ENCODE measurements at places on chromosomes 6 and 20.

DNA sequence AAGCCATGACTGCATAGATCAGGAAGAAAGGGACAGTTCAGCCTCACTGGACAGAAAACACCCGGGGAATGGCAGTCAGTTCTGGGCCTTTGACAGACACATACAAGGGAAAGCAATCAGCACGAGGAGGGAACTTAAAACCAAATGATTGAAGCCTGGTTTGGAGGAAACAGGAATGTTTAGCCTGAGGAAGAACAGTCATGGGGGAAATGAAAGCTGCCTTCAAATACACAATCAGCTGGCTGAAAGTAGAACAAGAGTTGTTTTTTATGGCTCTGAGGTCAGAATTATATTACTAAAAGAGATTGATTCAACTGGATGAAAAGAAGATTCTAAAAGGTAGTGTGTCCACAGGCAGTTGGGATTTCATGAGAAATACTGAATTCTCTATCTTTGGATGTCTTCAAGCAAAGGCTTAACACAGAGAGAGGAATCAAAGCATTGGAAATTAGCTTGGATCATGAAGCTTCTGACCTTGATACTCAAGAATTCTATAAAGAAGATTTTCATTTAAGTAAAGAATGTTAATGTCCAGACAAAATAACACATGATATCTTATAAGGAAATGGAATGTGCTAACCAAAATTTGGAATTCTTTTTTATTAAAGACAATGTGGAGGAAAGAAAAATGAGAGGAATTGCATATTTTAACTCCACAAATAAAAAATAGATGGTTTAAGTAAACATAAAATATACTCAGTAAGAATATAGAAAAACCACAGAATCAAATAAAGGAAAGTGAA is 216.6 kb downstream of the IBTK start:
- H3K27ac ChIP-seq, result no peak overlapping the region
- no peaks in the 10 kb centered on the region for H3K27me3 ChIP-seq

- peaks cover 6% of the 10 kb centered on the region for H3K4me1 ChIP-seq
- DNase-seq, result no peak
- H3K27me3 ChIP-seq, result peaks cover 3% of the 10 kb centered on the region
- H3K4me3 ChIP-seq, result no peak overlapping the region
Observed at GRCh38 chr6:110549277-110549676, 72.9 kb upstream of the SLC22A16 start.

- no peaks in the 10 kb centered on the region for H3K36me3 ChIP-seq
- no peak for DNase-seq
- no peaks in the 10 kb centered on the region for H3K4me1 ChIP-seq
- no peak overlapping the region for H3K4me3 ChIP-seq
- no peak overlapping the region for H3K27ac ChIP-seq
Observed at GRCh38 chr6:38617856-38618255, 21.9 kb downstream of the BTBD9 start.

GRCh38 chr20:23244916-23245552 is 105.6 kb upstream of the NXT1 start:
- peaks cover 5% of the 10 kb centered on the region for H3K4me1 ChIP-seq
- H3K36me3 ChIP-seq, result no peaks in the 10 kb centered on the region
- H3K27me3 ChIP-seq, result peaks cover 23% of the 10 kb centered on the region
- no peak for DNase-seq

GRCh38 chr6:168139121-168139520 is 60.1 kb upstream of the FRMD1 start:
- H3K4me3 ChIP-seq, result no peak overlapping the region
- no peaks in the 10 kb centered on the region for H3K27me3 ChIP-seq
- H3K27ac ChIP-seq, result no peak overlapping the region

DNA sequence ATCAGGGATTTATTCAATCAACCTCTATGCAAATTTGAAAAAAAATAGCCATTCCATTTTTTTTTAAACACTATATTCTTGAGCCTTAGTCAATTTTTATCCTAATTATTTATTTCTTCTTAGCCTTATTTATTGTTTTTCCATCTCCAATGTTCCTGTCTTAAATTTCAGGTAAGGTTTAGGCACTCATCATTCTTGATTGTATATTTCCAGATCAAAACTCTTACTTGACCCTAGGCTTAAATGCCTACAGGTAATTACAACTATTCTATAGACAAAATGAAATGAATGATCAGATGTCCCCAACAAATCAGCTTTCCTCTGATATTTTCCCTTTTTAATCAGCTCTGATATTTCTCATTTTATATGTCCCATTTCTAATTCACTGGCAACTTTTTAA is 402.6 kb upstream of the EPHA7 start:
- no peak overlapping the region for H3K27ac ChIP-seq
- H3K36me3 ChIP-seq, result no peaks in the 10 kb centered on the region
- no peak overlapping the region for H3K4me3 ChIP-seq
- no peaks in the 10 kb centered on the region for H3K27me3 ChIP-seq

DNA sequence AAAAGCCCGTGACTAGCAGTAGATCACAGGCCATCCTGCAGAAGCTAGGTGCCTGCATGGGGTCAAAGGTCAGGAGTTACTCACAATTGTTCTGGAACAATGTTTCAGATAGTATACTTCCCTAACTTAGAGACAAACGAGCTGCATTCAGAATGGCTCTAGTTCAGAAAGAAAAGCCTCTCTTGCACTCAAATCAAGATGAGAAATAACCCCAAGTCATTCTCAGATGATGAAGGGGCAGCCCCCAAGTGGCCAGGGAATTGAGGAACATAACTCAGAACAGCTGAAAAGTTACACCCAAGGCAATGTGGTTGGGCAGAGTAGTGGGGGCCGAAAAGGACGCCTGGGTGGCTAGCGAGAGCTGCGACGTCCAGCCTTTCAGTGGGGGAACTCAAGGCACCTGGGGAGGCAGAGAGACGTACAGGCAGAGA is 27.8 kb downstream of the FYN start:
- no peaks in the 10 kb centered on the region for H3K27me3 ChIP-seq
- no peak for DNase-seq
- H3K27ac ChIP-seq, result no peak overlapping the region
- peak overlapping the region; percentile 3 for H3K4me3 ChIP-seq
- peaks cover 20% of the 10 kb centered on the region for H3K36me3 ChIP-seq
- H3K4me1 ChIP-seq, result peaks cover 34% of the 10 kb centered on the region

- no peak for DNase-seq
- peak overlapping the region; percentile 79 for H3K27ac ChIP-seq
- H3K27me3 ChIP-seq, result no peaks in the 10 kb centered on the region
- H3K4me1 ChIP-seq, result peaks cover 51% of the 10 kb centered on the region
- peak overlapping the region; percentile 9 for H3K4me3 ChIP-seq
Observed at GRCh38 chr6:142850679-142851423, 94.1 kb downstream of the HIVEP2 start.

DNA sequence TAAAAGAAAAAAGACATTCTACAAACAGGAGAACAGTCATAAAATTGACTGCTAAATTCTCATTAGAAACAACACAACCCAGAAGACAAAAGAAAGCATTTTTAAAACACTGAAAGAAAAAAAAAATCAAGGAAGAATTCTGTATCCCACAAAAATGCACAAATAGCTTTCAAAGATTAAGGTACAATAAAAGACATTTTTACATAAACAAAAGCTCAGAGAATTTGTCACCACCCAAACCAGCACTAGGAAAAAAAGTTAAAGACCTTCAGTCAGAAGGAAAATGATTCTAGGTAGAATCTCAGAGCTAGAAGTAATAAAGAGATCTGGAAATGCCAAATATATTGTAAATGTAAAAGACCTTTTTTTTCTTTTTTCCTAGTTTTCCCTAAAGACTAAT is 252.4 kb downstream of the CLIC5 start:
- H3K36me3 ChIP-seq, result no peaks in the 10 kb centered on the region
- no peaks in the 10 kb centered on the region for H3K4me1 ChIP-seq
- H3K27ac ChIP-seq, result no peak overlapping the region
- H3K27me3 ChIP-seq, result no peaks in the 10 kb centered on the region
- no peak for DNase-seq

DNA sequence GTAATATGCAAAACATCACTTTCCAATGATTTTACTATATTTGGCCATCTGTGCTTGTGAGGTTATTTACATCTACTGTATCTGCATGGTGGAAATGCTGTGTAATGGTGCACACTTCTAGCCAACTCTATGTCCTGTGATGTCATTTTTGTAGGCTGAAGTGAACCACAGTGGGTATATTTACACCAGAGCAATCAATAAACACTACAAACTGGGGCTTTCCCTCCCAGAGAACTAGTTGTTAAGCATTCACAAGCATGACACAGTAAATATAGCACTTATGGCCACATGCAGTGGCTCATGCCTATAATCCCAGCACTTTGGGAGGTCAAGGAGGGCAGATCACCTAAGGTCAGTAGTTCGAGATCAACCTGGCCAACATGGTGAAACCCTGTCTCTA is 4.9 kb downstream of the SLC22A2 start:
- H3K36me3 ChIP-seq, result no peaks in the 10 kb centered on the region
- peaks cover 42% of the 10 kb centered on the region for H3K27me3 ChIP-seq
- DNase-seq, result no peak

DNA sequence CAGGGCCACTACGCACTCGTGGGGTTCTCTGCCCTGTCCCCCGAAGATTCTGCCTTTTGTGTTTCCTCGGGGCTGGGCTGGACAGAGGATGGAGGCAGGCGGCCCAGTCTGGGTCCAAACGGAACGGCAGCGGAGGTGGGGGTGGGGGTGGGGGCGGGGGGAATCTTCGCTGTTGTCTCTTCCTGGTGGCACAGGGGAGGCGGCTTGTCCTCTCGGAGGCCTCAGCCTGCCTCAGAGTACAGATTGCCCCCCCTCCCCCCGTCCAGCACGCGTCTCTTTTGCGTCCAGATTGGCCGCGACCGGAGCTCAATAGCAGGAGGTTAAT is 1.4 kb upstream of the INSM1 start:
- H3K4me3 ChIP-seq, result peak overlapping the region; percentile 78
- no peak overlapping the region for H3K27ac ChIP-seq
- H3K27me3 ChIP-seq, result peaks cover 80% of the 10 kb centered on the region

- no peak for DNase-seq
- H3K27ac ChIP-seq, result no peak overlapping the region
- H3K27me3 ChIP-seq, result no peaks in the 10 kb centered on the region
- no peaks in the 10 kb centered on the region for H3K4me1 ChIP-seq
- no peak overlapping the region for H3K4me3 ChIP-seq
- no peaks in the 10 kb centered on the region for H3K36me3 ChIP-seq
Observed at GRCh38 chr6:74993136-74993535, 212.7 kb downstream of the COL12A1 start.

DNA sequence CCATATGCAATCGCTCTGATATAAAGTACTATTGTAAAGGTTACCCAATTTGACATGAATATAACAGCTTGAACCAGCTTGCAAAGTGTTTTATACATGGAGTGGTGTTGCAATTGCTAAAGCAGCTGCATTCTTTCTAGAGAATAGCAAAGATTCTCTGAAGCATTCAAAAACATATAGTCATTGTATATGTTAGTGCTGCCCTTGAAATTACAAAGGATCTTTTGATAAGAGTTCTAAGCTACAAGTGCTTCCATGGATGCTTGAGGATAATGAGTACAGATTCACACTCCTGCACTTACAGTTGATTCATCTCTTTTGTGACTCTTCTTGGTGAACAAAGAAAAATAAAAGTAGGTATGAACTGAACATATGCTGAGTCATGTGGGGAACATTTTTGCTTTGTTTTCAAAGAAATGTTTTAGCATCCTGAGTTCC is 175.7 kb downstream of the ALDH8A1 start:
- H3K27ac ChIP-seq, result no peak overlapping the region
- no peak for DNase-seq
- H3K27me3 ChIP-seq, result peaks cover 5% of the 10 kb centered on the region
- no peaks in the 10 kb centered on the region for H3K4me1 ChIP-seq
- H3K36me3 ChIP-seq, result no peaks in the 10 kb centered on the region
- no peak overlapping the region for H3K4me3 ChIP-seq

DNA sequence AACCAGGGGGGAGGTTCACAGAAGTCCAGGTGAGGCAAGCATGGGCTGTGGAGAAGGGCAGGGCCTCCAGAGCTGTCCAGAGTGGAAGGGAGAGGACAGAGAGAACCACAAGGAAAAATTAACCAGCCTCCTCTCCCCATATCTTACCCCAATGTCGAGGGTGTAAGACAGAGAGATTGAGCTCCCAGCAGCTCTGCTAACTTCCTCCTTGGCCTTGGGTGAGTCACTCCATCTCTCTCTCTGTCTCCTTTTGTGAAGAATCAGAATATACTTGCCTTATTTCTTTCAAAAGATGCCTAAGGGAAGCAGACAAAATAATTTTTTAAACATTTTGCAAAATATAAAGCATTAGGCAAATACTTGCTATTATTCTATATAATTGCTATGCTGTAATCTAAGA is 58.3 kb upstream of the IYD start:
- no peaks in the 10 kb centered on the region for H3K36me3 ChIP-seq
- H3K27ac ChIP-seq, result no peak overlapping the region
- H3K4me1 ChIP-seq, result peaks cover 5% of the 10 kb centered on the region
- no peak overlapping the region for H3K4me3 ChIP-seq
- DNase-seq, result no peak

DNA sequence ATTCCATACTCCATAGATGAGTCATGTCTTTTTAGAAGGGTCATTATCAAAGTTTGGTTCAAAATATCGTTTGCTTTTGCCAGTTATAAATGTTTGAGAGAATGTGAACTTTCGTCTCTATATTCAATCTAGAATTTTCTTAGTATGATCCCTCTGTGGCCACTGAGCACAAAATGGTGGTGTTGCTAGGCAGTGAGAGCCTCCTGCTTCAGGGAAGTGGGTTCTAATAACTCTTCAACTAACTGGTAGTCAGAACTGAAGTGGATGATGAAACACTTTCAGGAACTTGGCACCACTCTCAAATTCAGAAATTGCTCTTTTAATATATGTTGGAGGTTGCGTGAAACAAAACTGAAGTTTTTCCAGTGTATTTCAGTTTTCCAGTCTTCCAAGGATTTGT is 125.0 kb upstream of the DOK5 start:
- H3K4me3 ChIP-seq, result no peak overlapping the region
- no peak overlapping the region for H3K27ac ChIP-seq
- peaks cover 18% of the 10 kb centered on the region for H3K27me3 ChIP-seq

DNA sequence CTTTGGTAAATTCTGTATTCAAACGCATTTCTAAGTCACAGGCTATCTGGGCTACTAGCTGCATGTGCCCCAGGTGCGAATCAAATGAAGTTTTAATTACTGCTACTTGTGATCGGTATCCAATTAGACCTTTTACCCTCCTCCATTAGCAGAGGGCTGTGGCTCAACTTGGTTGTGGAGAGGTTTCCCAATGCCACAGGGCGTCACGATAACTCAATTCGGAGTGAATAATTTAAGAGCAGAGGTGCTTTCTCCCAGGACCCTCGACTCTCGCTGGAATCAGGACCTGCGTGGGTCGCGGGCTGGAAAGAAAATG is 640 bp downstream of the SAYSD1 start:
- peaks cover 3% of the 10 kb centered on the region for H3K27me3 ChIP-seq
- H3K4me1 ChIP-seq, result peaks cover 10% of the 10 kb centered on the region
- H3K36me3 ChIP-seq, result peaks cover 11% of the 10 kb centered on the region
- no peak for DNase-seq

Data from type B pancreatic cell (in vitro differentiated cells).